Common myeloid progenitor, CD34-positive (primary cell): ENCODE measurements at places on chromosomes 3 and 15.
A peak's percentile ranks its signal among the peaks of the same experiment; 100 is the strongest.

- peak; percentile 55 for DNase-seq
These were observed 78.5 kb upstream of the FAM174B start for GRCh38 chr15:92733934-92734521.

GRCh38 chr15:42118650-42119445 lies 24.5 kb upstream of the PLA2G4D start:
- DNase-seq: no peak

- DNase-seq: peak; percentile 76
These were observed at the start of gene MYRIP for GRCh38 chr3:39809181-39809994. TSS of gene MYRIP (plus strand) at chr3:39809609. CDS start at chr3:39900817, 91,208 bp downstream.

GRCh38 chr3:83765956-83766355 lies 1192.8 kb upstream of the CADM2 start:
- no peak for DNase-seq

GRCh38 chr3:61928776-61929314 lies 367.5 kb downstream of the PTPRG start:
- no peak for DNase-seq

DNA sequence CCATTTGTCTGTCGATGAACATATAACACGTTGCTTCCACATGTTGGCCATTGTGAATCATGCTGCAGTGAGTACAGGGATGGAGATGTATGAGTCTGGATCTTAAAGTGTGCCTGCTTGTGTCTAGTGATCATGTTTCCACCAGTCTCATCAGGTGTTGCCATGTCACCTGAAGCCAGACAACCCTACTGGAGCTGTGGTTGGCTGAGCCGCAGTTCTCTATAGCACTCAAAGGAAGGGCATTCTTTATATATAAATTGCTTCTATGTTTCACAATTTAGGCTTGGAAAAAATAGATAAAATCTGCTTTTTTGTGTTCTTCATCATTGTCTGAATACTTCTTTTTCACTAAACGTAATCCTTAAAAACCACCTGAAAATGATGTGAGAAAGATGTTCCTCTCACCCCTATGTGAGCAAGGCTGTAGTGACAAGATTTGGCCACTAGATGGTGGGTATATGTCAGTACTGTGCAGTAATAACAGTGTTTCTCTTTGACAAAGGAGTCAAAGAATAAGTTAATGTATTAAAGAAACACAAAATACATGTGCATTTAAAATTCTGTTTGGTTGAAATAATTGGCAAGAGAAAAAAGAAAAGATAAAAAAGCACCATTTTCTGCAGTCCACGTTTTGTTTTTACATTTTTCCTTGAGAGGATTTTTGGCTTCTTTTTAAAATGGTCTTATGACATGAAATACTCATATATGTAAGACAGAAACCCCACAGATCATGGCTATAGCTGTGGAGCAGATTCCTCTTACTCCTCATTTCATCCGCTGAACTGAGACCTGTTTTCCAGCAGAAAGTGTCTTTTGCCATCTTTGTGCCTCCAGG lies 394.5 kb upstream of the DPPA4 start:
- DNase-seq: peak; percentile 19
